ENCODE measurements at places on chromosomes 1 and 21. TPM values are rescaled to one million over a fixed set of nuclear protein-coding genes. Genes with fewer than 3 reads are reported as not detected.

- no peak for DNase-seq
Observed at GRCh38 chr1:68624233-68624632, 127.4 kb upstream of the DEPDC1 start.

GRCh38 chr1:99643021-99643779, 2.7 kb upstream of the PALMD start:
- DNase-seq: no peak

GRCh38 chr1:208527156-208527555, 283.0 kb upstream of the PLXNA2 start:
- no peak for DNase-seq

DNA sequence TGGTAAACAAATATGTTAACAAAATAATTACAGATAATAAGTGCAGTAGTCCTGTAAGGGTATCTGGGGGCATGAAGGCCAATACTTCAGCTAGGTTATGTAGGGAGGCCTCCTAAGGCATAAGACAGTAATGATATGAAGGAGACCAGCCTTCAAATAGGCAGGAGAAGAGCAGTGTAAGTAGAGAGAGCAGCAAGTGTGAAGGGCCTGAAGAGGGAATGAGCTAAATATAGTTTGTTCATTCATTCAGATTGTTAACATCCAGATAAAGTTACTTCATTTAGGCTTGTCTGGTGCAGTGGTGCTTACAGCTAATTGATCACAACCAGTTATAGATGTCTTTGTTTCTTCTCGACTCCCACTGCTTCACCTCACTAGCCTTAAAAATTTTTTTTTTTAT, 71.1 kb downstream of the EPB41 start:
- no peak for DNase-seq

- DNase-seq: no peak
Observed at GRCh38 chr1:24972221-24972914, 42.3 kb upstream of the RUNX3 start.

GRCh38 chr1:61709908-61710289, 15.0 kb downstream of the TM2D1 start:
- no peak for DNase-seq

GRCh38 chr1:184739796-184740195, 14.9 kb downstream of the EDEM3 start:
- DNase-seq: no peak

DNA sequence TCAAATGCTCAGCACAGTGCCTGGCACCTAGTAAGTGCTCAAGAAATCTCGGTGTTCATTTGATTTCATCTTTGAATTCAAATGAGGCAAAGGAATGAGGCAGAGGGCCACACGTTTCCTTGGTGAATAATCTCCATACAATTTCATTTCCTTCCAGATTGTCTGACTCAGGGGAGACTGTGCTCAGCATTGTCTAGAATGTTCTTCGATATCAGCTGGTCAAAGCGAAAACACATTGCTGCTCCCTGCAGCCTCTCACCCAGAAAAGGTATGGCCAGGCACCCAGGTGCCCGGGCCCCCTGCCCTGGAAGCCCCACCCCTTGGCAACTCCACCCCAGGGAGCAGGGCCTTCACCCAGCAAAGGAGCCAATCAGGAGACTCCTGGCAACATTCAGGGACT, 55.8 kb downstream of the FBXO2 start:
- DNase-seq: no peak

GRCh38 chr1:189929501-189930099, 548.1 kb downstream of the BRINP3 start:
- DNase-seq: no peak

GRCh38 chr1:151763990-151764389, 694 bp upstream of the MRPL9 start:
- no peak for DNase-seq

- DNase-seq: no peak
Observed at GRCh38 chr1:220791956-220792355, 5.2 kb downstream of the MTARC1 start.

GRCh38 chr1:160716013-160716412, 4.4 kb upstream of the CD48 start:
- DNase-seq: no peak

DNA sequence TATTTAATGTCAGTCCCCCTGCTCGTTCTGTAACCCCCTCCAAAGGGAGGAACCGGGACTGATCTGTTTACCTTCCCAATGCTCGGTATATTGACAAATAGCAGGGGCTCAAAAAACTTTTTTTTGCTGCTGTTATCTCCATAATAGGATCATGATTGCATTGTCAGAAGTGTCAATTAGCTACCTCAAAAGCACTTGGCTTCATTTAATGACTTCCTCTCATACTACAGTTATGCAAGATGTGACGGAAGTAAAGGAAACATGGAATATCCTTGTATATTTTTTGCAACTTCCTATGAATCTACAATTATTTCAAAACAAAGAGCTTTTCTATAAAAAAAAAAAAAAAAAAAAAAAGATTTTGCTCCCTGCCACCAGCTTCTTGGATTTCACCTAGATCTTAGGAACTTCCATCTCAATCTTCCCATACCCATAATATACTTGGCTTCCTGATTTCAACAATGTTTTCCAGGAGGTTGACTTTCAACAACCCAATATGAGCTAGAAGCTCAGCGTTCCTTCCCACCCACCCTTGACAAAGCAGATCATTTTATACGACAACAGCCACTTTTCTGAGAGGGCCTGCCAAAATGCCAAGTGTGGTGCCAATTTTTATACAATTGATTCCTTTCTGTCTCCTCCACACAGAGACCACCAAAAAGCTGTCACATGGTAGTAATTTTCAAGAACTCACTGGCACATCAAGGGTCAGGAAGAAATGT, 71.7 kb downstream of the SETD4 start:
- no peak for DNase-seq

- no peak for DNase-seq
Observed at GRCh38 chr1:169060919-169061639, 45.4 kb upstream of the ATP1B1 start.

GRCh38 chr1:230453377-230453776, 27.2 kb upstream of the PGBD5 start:
- no peak for DNase-seq

DNA sequence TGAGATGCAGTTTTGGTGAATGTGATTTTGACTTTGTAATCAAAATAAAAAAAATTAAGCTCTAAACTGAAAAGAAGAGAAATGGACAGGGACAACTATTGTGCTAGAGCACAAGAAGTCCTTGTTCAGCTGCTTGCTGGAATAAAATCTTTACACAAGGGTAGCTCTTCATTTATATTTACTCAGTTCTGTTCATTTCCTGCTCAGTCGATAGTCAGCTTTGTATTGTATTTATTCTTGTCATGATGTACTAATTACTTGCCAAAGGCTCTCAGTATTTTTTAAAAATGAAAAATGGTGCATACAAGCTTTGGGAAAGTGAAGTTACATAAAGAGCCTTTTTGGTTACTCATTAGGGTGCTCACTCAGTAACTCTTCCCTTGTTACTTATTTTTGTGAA, 17.8 kb downstream of the F5 start:
- DNase-seq: no peak

DNA sequence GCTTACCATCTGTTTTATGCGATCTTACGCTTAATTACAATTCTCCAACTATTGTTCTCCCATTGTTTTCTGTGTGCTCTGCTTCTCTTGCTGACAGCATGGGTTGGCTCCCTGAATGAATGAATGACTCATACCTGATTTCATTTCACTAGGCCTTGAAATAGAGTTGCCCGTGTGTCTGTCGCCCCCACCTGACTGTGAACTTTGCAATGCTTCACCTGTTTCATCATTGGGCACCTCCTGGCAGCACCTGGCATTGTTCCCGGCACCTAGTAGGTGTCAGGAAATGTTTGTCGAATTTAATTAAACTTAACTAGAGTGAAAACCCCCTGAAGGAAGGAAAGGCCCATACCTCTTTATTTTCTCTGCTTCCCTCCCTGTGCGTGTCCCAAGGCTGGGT, 120.5 kb upstream of the KLHDC7A start:
- no peak for DNase-seq

GRCh38 chr1:218164930-218165700, 120.0 kb upstream of the RRP15 start:
- no peak for DNase-seq

GRCh38 chr1:4010284-4010683, 110.2 kb upstream of the C1orf174 start:
- DNase-seq: no peak

- DNase-seq: no peak
Observed at GRCh38 chr1:40782371-40782956, 1.1 kb upstream of the KCNQ4 start.

TMEM81 gene
- 7.2 TPM for total RNA-seq

PADI3 gene
- total RNA-seq: not detected

TINAGL1 gene
- not detected for total RNA-seq

PLA2G2D gene
- not detected for total RNA-seq

ACTN2 gene
- total RNA-seq: 0.17 TPM
